Mucosa of descending colon (tissue), 3 donors: ENCODE measurements at places on chromosomes 5 and 9.

DNA sequence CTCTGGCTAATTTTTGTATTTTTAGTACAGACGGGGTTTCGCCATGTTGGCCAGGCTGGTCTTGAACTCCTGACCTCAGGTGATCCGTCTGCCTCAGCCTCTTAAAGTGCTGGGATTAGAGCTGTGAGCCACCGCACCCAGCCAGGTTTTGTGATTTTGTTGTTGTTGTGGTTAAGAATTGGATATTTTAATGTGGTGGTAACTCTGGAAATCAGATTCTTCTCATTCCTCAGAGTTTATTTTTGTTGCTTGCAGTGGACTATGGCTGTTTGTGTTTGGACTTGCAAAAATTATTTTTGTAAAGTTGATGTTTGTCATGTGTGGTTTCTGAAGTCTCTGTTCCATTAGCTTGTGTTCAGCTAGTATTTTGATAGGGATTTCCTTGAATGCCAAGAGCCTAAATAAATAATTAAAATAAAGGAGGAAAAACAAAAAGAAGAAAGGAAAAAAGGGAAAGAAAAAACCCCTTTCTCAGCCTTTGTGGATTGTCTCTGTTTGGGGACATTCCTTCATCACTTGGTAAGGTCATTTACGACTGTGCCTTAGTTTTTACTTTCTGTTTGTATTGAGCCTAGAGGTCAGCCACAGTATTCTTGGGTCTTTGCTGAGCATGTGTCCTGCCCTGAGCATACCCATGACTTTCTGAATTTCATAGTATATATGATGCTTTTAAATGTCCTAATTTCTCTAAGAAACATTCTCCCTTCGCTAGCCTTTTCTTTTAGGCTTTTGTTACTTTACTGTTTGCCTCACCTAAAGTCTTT, 37.3 kb downstream of the PBX3 start:
- no peak for DNase-seq

- DNase-seq = no peak
Observed at GRCh38 chr9:87657190-87657589, 68.7 kb upstream of the CTSL start.

- DNase-seq = peak; percentile 43
Observed at GRCh38 chr5:171484460-171484899, 65.0 kb downstream of the FGF18 start.

- DNase-seq = no peak
Observed at GRCh38 chr5:173655196-173655797, 38.8 kb upstream of the BOD1 start.

DNA sequence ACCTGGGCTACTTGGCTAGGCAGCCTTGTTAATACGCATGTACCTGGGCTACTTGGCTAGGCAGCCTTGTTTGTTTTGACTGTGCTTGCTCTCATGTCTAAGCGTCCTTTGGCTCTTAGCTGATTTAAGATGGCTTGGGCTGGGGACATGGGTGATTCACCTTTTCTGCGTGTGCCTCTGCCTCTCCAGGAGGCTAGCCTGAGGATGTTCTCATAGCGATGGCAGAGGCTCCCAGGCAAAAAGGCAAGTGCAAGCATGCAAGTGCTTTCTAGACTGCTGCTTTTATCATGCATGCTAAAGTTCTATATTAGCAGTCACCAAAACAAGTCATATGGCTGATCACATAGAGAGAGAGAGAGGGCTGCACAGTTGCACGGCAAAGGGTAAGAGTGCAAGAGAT, 300.5 kb downstream of the IRX1 start:
- DNase-seq = no peak

DNA sequence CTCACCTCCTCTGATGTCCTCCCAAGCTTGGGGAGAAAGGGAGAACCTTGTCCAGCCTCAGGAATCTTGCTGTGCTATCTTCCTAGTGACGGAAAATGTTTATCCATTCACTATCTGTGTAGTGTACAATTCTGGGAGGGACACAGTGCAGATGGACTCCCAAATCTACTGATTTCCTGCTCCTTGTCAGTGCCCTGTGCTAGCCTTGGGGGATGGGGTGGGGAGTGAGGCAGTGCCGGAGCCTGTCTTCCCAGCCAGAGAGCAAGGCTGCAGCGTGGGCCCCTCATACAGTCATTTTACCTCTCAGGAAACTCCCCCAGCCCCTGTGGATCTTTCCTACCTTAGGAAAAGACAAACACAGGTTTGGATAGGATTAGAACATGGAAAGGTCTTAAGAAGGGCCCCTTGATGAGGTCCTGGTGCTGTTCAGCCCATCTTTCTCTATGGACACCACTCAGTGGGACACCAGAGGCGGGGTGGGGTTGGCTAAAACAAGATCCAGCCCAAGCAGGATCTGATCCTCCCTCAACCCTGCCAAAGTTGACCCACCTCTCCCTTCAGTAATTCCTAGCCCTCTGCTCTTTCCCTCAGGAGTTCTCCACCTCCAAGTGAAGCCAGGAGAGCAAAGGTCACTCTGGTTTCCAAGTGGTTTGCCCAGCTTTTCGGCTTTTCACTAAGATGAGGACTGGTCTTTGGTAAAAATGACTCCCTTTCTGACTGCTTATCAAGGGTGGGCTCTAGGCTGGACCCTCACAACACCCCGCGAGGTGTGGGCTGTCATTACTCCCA, 3.4 kb downstream of the DOLK start:
- no peak for DNase-seq

GRCh38 chr5:4145511-4145910, 549.9 kb downstream of the IRX1 start:
- no peak for DNase-seq

DNA sequence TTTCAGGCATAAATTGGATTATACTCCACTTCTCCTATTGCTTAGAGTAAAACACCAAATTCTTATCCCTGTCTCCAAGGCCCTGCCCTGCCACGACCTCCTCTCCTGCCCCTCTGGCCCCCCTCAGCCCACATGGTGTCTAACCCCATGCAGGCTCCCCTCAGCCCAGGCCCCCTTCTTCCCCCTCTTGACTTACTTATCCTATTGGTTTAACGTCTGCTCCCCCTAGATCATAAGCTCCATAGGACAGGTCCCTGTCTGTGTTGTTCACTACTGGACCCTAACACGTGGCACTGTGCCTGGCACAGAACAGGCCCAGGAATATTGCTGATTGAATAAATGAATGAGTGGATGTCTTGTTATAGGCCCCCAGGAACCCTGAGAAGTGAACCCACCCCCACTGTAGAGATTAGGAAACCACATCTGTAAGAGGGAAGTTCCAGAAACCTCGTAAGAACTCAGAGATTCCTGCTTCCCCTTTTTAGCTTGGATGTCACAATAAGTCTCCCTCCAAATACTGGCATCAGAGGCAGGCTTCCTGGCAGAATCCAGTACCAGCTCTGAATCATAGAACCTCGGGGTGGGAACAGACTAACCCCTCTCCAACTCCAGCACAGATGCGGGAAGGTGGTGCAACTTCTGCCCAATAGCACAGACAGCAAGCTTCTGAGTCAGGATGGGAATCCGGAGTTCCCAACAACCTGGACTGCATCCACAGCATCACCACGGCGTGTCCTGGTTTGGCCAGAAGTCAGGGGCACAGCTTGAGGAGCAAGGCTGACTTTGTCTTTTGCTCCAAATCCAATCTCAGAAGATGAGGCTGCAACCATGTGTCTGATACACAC, 31.5 kb downstream of the HRH2 start:
- DNase-seq = no peak

GRCh38 chr5:41182666-41183065, 30.7 kb downstream of the C6 start:
- no peak for DNase-seq

- no peak for DNase-seq
Observed at GRCh38 chr5:64979531-64979930, 210.8 kb downstream of the CWC27 start.

GRCh38 chr9:77215874-77216273, 38.5 kb downstream of the VPS13A start:
- DNase-seq = no peak

DNA sequence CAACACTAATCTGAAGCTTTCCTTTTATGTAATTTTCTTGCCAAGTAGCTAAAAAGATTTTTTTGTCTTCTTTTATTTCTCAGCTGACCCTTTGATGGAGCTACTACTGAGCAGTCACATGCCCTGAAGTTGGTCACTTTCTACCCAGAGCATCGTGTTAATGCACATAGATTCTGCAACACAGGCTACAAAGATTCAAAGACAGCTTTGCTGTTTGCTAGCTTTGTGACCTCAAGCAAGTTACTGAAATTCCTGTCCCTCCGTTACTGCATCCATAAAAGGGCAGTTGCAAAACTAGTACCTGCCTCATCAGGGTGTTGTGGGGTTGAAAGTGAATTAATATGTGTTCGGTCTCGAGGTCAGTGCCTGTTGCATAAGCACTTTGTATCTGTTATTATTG, 179.9 kb downstream of the GAS1 start:
- DNase-seq = no peak

DNA sequence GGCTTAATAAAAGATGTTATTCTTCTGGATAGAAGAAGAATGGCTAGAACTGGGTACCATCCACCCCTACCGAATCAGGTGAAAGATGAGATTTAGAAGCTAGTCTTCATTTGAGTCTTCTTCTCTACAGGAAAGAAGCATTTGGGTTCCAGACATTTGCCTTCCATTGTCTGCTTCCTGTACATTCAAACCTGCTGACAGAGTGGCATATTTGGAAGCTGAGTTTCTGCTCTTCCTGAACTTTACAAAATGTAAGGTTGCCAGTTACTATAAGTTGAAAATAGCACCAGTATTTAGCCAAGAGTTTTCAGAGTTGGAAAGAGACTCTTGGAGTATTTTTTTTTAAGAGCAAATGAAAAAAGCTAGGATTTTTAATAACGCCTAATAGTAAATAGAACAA, 525.4 kb upstream of the TLE4 start:
- no peak for DNase-seq

DNA sequence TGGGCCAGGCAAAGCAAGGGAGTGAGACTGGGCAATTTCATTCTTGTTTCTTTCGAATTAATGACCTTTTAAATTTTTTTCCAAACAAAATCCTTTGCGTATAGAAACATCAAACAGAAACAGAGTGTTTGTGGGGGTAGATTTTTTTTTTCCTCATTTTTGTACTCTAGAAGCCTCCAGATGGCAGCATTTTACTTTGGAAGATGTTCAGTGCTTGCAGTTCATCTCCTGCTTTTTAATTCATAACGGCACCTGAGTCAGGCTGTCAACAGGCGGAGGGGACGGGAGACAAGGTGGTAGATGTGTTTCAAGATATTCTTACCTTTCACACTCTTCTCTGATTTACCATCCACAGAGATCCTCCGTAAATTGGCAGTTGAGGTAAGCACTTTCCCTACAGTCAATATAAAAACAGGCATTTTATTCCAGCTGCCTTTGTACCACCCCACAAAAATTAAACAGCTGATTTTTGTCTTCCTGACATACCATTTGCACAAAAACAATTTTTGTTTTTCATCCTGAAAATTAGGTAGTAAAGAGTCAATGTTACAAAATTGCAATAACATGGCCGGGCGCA, 99.5 kb upstream of the FBXL17 start:
- DNase-seq = peak; percentile 7

- no peak for DNase-seq
Observed at GRCh38 chr5:143898916-143899591, 87.1 kb downstream of the HMHB1 start.

- no peak for DNase-seq
Observed at GRCh38 chr5:1007221-1007680, 1.4 kb upstream of the NKD2 start.

DNA sequence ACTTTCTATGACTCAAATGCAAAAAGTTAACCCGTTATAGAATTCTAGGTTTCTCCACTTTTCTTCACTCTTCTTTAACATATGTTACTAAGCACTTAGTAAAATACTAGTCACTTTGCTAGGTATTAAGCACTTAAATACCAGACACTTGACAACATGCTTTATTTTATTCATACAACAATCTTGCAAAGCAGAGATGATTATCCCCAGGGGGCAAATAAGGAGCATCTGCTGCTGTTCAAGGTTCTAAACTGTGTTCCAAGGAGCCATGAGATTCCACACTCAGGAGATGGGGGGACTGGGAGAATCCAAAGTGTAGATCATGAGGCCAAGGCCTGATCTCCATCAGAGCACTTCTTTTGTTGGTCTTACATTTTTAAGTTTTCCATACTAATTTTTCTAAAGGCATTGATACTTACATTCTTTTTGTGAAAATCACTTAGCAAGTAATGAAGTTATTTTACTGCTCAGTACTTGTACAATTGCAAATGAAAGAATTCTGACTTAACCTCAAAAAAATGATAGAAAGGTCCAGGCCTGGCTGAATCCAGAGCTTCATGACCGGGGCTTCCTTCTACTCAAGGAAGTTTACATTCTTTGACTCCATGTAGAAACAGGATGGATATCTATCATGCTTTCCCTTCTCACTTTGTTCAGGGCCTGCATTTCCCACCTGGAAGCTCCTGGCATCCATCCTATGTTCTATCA, 504.4 kb upstream of the WWC1 start:
- DNase-seq = no peak
